ENCODE measurements at places on chromosomes 12 and 14.
A peak's percentile ranks its signal among the peaks of the same experiment; 100 is the strongest.

- peak; percentile 88 for DNase-seq
Measured at GRCh38 chr12:113587720-113588119, 116.0 kb upstream of the LHX5 start.

DNA sequence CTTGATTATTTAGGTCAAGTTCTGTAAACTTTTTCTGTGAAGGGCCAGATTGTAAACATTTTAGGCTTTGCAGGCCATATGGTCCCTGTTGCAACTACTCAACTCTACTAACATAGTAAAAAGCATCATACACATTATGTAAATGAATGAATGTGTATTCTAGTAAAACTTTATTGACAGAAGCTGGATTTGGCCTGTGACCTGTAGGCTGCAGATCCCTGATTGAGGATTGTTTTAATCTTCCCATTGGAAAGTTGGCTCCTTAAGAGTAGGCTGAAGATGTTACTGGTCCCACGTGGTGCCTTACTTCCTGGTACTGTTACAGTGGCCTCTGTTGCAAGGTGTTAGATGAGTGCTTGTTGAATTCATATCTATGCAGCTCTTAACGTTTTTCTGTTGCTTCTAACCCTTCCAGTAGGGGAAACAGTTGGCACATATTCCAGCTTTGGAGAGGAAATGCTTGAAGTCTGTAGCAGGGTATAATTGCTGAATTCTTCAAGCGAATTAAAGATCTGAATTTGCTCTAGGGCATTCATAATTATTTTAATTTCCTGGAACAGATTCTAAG lies 133.6 kb upstream of the DNM1L start:
- no peak for DNase-seq

DNA sequence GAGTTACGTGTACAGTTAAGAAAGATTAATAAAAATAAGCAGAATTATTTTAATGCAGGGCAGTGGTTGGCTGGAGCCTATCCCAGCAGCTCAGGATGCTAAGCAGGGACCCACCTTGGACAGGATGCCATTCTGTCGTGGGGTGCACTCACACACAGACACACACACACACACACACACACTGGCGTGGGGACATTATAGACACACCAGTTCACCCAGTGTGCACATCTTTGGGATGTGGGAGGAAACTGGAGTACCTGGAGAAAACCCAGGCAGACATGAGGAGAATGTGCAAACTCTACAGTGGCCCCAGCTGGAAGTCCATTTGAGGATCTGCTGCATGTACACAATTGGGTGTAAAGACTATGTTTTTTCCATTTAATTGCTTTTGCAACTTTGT lies 12.8 kb upstream of the IFI27L2 start:
- peak; percentile 22 for DNase-seq

DNA sequence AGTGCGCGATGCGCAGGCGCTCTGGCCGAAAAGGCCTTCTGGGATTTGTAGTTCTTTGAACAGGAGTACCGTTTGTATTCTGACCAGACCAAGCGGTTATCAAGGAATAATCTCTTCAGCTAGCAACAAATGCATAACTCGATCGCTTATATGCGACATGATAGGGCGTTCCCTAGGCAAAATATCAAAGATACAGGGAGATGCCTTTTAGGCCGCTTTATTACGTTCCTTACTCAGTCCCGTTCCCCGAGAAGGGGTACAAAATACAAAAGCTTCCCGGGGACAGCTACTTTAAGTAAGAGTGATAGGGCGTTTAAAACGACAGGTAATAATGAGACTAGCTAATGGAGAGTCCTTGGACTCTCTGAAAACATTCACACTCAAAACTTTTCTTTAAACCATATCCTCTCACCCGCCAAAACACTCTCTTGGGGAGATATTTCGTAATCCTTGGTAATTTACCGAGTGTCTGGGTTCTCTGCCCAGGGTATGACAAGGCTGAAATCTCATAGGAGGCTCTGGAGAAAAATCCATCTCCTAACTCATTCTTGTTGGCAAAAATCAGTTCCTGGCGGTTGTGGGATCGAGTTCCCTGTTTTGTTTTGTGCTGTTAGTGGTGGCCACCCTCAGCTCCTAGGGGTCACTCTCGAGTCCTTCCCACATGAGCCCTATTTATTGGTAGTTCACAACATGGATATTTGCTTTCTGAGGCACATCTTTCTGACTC lies 412 bp upstream of the SNW1 start:
- DNase-seq = peak; percentile 63

- no peak for DNase-seq
Measured at GRCh38 chr14:65024957-65025356, 38.3 kb downstream of the FNTB start.

DNA sequence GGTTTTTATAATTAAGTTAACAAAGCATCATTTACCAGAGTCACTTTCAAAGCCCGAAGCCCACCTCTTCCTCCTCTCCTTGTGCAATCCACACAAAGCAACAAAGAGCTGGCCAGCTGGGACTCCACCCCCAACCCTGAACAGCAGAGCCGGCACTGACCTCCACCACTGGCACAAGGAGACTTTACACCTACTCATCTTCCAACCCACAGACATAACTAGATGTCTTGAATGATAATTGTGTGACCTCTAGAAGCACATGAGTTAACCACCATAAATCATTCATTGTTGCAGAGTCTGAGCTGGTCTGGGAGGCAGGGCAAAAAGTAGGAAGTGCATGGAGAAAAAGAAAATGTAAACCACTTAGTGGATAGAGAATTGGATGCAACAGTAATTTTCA lies 72.2 kb downstream of the ST8SIA1 start:
- DNase-seq = peak; percentile 78

DNA sequence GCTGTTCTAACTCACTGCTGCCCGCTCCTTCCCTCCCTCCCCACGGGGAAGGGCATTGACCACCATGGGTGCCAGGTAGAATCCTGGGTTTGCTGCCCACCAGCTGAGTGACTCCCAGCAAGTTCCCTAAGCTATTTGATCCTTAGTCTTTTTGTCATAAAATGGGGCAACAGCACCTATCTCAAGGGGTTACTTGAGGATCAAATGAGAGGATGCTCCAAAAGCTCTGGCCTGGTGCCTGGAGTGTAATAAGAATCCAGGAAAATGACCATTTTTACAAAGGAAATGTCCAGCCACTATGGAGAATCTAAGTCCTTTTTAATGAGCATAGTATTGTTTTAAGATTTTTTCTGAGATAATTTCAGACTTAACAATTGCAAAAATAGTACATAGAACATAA lies 61.4 kb upstream of the CMKLR1 start:
- DNase-seq = no peak

- DNase-seq = no peak
Measured at GRCh38 chr12:3032770-3033538, 44.2 kb upstream of the TSPAN9 start.

- DNase-seq = no peak
Measured at GRCh38 chr12:86275356-86275755, 19.2 kb upstream of the MGAT4C start.

GRCh38 chr14:100622708-100623485 lies 35.7 kb upstream of the BEGAIN start:
- DNase-seq = no peak

DNA sequence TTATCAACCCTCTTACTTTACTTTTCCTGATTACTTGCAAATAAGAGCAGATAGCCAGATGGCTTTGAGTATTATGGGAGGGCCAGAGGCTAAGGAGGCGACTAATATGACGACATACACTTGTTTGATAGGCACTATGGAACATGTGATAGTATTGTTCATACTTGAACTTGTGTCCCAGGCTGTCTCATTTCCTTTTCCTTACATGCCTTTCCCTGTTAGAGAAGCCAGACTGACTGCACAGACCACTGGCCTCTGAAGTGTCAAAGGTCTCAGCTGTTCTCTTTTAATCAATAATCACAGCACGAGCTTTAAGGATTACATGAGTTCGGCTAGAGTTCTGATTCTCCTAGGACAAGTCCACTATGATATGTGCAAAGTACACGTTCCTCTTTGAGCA lies 326.0 kb downstream of the PRKD1 start:
- no peak for DNase-seq

GRCh38 chr14:64704743-64705380 lies 638 bp downstream of the PLEKHG3 start:
- peak; percentile 63 for DNase-seq

DNA sequence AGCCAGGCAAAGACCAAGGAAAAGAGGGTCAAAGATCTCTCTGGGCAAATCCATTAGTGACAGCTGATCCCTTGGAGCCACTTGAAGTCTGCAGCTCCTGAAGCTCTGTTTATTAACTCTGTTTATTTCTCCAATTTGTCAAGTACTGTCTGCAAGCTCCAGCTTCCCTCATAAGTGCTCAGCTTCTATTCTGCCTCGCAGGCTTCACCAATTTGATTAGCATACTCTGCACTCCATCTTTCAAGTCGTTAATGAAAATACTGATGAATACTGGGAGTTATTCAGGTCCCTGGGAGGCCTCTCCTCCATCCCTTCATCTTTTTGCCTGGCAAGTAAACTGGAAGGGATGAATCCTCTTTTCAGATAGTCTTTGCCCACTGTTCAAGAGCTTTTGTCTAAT lies 54.3 kb downstream of the TTC9 start:
- no peak for DNase-seq
